ENCODE measurements at places on chromosomes 4 and X.

DNA sequence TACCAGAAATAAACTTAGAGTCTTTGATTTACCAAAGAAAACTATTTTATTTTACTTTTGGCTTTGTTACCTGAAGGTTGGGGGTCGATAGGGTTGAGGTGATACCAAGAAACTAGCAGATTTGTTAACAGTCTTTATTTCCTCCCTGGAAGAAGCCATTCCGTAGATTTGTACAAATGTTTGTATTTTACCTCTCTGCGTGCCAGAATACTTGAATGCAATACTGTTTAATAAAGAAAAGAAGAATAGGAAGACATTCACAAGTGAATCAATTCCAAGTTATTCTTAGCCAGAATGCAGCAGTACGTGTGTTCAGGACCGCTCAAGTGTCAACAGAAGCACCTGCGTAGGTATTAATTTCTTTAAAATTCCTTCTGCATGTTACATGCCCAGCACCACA, 260.3 kb upstream of the TENM3 start:
- no peak for ATAC-seq

DNA sequence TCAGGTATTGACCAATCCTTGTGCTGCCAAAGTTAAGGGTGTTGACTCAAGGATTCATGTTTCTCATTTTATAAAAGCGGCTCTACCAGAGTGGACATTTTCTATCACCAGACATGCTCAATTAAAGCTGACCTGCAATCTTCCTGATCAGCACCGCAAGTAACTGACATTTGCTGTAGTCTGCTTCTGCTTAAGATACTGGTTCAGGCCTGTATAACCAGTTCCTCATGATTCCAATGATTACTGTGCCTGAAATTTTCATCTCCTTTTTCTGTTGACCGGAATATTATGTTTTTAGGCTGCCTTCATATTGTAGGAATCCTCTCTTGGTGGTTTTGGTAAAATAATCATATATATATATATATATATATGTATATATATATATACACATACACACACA, 160.2 kb upstream of the SPIN4 start:
- ATAC-seq, result no peak

DNA sequence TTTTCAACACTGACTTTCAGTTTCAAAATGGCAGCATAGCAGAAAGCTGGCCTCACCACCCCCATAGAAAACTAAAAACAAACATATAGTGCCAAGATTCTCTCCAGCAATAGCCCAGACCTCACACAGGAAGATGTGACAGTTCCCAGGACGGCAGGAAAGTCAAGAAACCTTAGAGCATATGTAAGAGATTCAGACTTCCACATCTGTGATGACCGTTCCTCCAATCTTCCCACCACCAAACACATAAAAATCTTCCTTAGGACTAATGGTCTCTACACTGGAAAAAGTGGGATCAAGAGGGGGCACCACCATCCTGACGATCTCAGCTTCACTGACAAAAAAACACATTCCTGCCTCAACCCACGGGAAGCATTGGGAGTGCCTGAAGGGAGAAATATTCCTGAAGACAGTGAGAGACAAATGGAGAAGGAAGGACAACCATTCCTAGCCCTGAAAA, 134.1 kb upstream of the CPXCR1 start:
- no peak for ATAC-seq

DNA sequence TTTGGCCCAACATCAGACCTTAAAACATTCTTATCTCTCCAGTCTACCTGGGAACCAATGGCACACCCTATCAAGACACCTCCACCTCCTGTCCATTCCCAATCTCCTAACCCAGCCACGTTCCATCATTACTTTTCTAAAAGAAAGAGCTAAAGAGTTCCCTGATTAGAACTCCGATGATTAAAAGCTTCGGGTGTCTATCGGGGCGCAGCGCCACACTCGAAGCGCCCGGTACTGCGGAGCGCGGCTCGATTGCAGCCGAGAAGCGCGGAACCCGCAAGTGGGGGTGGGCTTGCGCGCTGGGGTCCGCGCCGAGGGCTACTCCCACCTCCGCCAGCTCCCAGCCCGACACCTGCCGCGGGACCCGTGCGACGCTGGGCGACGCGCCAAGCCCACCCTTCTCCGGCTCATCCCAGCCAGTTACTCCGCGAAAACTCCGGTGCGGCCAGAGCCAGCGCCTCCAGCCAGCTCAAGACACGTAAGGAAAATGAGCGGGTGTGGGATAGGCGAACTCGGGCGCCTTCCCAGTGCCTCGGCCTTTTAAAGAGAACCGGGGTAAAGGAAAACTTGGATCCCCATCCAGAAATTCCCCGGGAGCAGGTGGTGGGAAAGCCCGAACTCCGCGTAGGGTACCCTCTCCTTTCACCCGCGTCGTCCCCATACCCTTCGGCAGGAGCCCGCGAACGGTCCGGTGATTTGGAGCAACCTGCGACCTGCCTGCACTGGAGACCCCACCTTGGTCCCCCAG, 593 bp downstream of the NPY1R start:
- ATAC-seq, result peak; percentile 20

DNA sequence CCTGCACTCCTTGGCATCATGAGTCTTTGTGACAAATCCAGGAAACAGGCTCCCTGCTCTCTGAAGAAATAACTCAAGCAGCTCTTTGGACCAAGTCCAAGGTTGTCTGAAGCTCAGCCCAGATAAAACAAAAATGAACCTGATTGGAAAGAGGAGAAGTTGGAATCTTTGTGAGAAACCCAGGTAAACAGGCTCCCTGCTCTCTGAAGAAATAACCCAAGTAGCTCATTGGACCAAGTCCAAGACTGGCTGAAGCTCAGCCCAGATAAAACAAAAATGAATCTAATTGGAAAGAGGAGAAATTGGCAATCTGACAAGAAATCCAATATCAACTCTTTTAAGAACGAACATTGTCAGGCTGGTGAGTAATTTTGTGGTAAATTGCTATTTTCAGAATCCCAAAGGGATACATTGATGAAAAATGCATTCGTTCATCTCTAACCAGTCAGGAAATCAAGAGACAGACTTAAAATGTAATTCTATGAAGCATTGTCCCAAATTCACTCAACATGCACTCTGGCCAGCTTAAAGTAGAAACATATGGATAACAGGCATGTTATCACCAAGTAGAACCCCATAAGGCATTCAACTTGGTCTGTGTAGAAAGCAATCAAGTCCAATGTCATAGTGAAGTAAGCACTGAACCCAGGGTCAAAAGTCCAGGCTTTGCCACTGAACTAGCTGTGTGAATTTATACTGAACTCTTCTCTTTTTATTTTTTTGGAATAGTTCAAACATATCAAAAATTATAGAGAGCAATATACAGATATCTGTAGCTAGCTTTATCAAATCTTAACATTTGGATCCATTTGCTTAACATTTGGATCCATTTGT, 16.8 kb upstream of the NFXL1 start:
- no peak for ATAC-seq

Data from stimulated activated memory B cell treated with anti-CD40 and anti-IgM and Interleukin-4, amounts not matched to agents 10 μg/mL and 1 μg/mL and 100 μg/mL, for 72 hours (primary cell).